ENCODE measurements at places on chromosomes 1 and 21.
A peak's percentile ranks its signal among the peaks of the same experiment; 100 is the strongest.

GRCh38 chr1:233505130-233505529 is 108.8 kb upstream of the KCNK1 start:
- no peak for DNase-seq

DNA sequence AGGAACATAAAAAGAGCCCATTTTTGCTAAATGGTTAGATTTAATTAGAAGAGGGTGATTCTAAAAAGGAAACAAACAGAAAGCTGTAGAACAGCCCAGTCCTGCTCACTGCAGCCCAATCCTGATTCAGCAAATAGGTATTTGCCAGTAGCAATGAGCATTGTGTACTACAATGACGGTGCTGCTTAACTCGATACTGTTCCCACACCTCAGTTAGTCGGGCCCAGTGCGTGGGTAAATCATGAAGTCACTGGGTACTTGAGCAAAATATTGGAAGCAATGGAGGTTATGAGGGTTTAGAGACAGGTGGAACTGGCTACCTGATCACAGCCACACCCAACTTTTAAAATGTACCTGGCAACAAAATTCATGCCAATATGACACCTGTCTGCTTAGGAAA is 101.5 kb upstream of the ADGRL2 start:
- no peak for DNase-seq

DNA sequence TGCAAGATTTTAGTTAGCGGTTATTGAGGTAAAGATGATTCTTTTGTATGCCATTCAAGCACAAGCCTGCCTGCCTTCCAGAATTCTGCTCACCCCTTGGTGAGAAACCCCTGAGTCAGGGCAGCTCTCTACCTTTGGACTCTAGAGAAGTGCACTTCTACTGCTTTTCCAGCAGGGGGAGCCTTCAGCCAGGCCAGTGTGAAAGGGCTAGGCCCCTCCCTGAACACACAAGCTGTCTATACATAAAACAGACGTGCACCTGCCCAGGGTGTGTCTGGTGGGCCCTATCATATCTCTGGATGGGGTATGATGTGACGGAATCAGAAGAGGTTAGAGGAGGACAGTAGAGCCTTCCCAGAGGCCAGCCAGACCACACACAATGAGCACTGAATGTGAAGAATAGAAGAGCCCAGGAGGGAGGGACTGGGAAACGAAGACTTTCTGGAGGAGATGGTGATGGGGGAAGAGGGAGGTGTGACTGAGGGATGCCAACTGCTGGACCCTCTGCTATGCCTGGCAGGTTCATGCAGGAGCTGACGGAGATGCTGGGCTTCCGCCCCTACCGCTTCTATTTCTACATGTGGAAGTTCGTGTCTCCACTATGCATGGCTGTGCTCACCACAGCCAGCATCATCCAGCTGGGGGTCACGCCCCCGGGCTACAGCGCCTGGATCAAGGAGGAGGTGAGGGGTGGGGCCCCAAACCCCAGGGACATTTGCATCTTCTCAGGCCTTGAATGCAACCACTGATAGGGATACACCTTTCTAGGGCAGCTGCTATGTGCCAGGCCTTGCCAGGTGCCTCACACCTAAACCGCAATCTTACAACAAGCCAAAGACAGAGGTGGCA is 13.0 kb upstream of the KCNC4 start:
- peak; percentile 30 for DNase-seq

- no peak for DNase-seq
Observed at GRCh38 chr21:41370840-41371684, 9.2 kb downstream of the MX2 start.

- no peak for DNase-seq
Observed at GRCh38 chr1:110262846-110263631, 52.9 kb downstream of the KCNC4 start.

GRCh38 chr1:33814166-33814565 is 49.7 kb upstream of the HMGB4 start:
- no peak for DNase-seq

GRCh38 chr21:15496911-15497310 is 232.9 kb upstream of the USP25 start:
- DNase-seq: no peak

DNA sequence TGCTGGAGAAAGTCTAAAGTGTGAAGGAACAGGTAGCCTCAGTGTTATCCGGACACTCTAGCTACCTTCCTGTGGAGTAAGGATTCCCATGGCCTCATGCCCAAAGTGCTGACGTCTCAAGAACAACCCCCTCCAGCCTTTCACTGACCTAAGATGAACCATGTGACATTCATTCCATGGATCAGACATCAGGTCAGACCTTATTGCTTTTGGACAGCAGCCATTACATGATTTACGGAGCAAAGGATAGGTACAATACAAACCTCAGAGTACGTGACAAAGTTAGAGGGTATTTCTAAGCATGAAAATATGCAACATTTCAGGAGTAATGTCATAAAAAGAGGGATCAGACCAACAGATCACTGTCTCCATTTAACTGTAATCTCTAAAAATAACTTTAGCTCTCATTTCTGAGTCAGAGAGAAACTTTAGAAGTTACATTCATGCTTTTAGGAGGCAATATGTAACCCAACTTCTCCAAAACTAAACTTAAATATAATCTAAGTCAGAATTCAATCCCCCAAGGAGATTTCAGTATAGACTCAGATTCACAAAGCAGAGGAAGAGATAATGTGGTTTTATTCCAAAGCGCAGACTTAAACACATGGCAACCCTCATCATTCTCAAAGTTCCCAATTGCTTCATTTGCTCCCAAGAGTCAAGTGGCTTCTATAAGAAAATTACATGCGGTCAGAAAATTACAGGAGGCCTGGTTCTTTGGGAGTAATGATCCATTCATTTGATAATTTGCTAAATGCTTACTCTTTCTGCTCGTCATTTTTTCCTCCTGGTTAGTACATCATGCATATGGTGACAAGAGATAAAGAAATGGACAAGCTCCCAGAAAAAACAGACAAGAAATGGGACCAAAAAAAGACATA is 280.4 kb downstream of the SETD4 start:
- DNase-seq: no peak

- DNase-seq: no peak
Observed at GRCh38 chr1:205396967-205397616, 24.8 kb downstream of the LEMD1 start.

- no peak for DNase-seq
Observed at GRCh38 chr1:14740016-14740415, 141.5 kb downstream of the KAZN start.

- DNase-seq: no peak
Observed at GRCh38 chr1:33327587-33328325, 6.9 kb upstream of the A3GALT2 start.

- no peak for DNase-seq
Observed at GRCh38 chr1:178337091-178337706, 159.6 kb downstream of the CLEC20A start.

- DNase-seq: no peak
Observed at GRCh38 chr1:164589961-164590507, 31.1 kb downstream of the PBX1 start.

DNA sequence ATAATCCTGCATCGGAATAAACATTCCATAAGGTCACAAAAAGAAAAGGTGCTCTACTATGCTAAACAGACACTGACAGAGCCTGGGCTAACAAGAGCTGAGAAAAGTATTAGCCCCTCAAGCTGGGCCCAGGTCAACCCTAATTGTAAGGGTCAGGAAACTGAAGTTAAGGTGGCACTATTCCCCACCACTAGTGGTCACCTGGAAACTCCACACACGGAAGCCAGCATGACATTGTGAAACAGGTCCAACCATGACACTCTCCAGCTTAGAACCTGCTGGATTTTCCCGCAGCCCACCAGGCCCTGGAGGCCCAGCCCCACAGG is 1.2 kb downstream of the PTTG1IP start:
- DNase-seq: no peak

DNA sequence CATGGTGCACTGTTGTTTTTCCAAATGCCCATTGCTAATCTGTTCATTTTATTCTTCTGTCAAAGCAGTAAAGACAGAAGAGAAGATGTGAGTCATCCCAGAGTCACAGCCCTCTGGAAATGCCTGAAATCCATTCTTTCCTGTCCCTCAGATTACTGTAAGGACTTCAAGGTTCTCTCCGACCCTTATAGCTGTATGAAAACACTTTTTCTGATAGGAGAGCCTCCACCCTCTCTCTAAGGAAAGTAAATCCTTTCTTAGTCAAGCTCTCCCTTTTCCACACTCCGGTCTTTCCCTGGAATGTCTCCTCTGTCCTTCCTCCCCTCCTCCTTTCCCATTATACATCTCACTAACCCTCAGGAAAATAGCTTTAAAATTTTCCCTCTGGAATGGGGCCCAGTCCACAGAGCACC is 3.5 kb upstream of the PRDX6 start:
- DNase-seq: no peak

GRCh38 chr1:172398970-172399755 is 21.3 kb upstream of the C1orf105 start:
- no peak for DNase-seq

All from stimulated activated CD4-positive, alpha-beta T cell treated with anti-CD3 and anti-CD28 coated beads, Interleukin-1b, Interleukin-23, amount 100 ng/mL, for 24 hours (primary cell).